ENCODE measurements at places on chromosomes 7 and 10.
A peak's percentile ranks its signal among the peaks of the same experiment; 100 is the strongest.

GRCh38 chr10:128310971-128311658 is 184.9 kb upstream of the MKI67 start:
- DNase-seq: no peak

DNA sequence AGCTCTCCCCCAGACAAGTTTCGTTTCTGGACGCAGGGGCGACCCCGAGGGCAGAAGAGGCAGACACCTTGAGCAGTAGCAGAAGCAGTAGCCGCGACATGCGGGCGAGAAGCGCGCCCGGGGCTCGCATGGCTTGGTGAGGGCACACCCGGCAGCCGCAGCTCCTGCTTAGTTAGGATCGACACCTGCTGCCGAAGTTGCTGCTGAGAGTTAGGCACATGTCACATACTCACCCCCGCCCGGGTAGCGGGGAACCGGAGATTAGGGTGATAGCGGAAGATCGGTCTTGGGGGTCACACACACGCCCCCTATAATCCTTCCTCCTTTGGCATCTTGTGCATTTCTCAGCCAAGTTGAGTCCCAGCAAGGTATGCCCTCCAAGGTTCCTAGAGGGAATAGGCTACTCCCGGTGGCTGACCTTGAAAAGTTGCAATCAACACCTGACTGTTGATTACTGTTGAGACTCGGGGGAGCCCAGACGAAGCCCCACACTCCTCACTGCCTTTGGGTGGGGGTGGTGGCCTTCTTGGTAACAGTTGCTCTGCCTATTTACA is 668 bp downstream of the GPR37 start:
- DNase-seq: no peak

GRCh38 chr10:131167036-131167860 is 144.3 kb downstream of the TCERG1L start:
- no peak for DNase-seq

- DNase-seq: no peak
Measured at GRCh38 chr7:104981672-104982037, 32.4 kb upstream of the KMT2E start.

DNA sequence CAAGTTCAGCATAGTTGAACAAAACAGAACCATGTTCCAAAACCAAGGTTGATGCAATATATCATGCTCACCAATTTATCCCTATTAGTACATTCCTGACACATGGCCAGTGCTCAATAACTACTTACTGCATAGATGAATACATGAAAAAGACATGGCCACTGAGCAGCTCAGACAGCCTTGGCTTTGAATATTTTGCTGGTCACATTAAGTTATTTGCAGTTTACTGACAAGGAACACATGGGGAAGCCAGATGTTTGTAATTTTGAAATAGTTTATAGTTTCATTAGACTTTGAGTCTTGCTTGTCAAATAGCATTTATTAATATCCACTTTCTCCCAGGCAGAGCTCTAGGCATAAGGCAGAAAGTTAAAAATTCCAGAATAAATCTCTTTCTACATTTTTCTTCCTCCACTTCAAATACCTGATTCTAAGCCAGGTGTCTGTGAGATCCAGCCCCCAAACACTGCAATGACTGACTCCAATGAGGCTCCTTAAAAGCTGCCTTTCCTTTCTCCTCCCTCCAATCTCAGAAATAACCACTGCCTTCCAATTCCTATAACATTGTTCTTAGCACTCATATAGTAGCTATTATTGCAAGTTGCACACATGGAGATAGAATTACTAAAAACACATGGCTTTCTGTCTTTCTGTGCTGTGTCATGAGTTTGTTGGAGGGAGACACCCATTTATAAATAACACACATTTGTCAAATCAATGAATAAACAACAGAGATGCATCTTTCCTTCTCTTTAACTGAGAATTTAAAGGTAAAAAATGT is 91.3 kb downstream of the PCGF5 start:
- no peak for DNase-seq

DNA sequence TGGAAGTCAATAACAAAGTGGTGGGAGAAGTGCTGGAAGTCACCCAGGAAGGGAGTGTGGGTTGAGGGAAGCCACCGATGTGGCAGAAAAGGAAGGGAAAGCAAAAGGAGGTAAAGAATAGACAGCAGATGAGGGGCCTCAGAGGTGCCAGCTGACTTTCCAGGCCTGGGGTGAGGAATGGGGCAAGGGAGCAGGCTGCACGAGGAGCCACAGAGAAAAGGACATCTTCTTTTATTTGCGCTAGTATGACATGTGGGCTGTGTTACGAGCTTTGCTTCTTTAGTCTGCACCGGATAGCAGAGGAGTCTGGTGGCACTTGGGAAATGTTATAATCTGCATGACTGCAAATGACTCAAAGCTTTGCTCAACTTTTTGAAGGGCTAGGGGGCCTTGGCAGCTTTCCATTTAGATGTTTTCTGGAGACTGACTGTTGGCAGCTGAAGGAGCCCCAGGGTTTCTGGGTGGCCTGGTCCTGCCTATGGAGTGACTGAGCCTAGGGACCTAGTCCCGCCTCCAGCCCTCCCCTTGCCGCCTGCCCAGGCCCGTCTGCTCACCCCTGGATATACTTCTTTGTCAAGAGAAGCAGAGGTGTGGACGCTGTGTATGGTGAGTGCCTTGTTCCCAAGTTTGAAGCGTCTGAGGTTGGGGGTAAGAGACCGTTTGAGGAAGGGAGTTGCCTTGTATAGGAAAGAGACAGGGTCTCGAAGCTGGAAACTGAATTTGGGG is 5.1 kb downstream of the PRXL2A start:
- DNase-seq: peak; percentile 69

- DNase-seq: no peak
Measured at GRCh38 chr7:42161719-42162118, 75.3 kb downstream of the GLI3 start.

GRCh38 chr7:28890137-28890536 is 68.0 kb downstream of the TRIL start:
- DNase-seq: no peak

GRCh38 chr7:158999496-158999895 is 143.1 kb downstream of the DYNC2I1 start:
- no peak for DNase-seq

- DNase-seq: peak; percentile 71
Measured at GRCh38 chr10:49161411-49161997, 26.7 kb downstream of the TMEM273 start.

DNA sequence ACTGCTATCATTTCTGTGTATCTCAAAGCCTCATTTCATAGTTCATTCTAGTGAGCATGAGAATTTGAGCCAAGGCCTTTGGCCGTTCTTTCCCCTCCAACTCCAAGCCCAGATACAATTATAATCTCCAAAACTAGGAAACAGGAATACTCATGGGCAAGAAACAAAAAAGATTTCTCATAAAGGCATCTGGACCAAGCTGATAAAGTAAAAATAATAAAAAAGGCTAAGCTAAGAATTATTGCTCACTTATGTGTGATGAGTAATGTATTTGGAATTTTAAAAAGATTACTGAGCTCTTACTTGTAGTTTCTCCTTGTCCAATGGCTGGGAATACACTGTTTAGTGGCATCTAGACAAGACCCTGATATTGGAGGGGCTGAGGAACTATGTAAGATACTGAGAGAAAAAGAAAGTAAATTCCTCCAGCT is 196.4 kb upstream of the POM121L12 start:
- no peak for DNase-seq

- peak; percentile 19 for DNase-seq
Measured at GRCh38 chr10:78414380-78414779, 380.7 kb downstream of the RPS24 start.

DNA sequence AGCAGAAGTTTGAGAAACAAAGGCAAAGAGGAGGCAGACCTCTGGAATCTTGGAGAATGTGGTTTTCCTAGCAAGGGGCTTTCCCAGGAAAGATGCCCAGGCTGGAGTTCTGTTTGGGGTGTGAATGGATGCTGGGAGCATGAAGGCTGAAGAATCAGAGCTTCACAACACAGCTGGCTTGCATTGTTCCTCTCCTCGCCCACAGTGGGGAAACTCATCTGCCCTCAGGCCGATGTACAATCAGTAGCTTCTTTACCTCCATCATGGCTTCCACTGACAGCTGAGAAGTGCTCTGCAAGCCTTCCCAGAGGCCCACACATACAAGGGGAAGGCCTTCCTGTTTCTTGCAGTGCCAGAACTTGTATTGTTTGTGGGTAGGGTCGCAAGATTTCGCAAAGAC is 90.8 kb upstream of the HECTD2 start:
- DNase-seq: no peak

- no peak for DNase-seq
Measured at GRCh38 chr7:36260481-36260880, 107.4 kb downstream of the EEPD1 start.

DNA sequence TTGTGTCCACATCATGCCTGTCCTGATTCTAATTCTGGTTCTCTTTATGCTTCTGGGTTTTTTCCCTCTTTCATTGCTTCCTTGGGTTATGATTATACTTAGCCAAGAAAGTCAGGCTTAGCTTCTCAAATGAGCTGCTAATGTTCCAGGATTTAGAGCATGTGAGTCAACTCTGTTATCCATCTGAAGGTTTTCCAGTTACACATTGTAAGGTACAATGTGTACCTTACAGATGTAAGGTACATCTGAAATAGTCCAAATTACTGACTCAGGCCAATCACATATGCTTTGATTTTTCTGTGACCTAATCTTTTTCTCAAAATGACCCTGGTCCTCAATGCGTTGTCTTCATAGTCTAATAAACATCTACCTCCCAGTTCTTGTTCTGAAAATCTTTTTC is 13.3 kb upstream of the MIOS start:
- DNase-seq: no peak

DNA sequence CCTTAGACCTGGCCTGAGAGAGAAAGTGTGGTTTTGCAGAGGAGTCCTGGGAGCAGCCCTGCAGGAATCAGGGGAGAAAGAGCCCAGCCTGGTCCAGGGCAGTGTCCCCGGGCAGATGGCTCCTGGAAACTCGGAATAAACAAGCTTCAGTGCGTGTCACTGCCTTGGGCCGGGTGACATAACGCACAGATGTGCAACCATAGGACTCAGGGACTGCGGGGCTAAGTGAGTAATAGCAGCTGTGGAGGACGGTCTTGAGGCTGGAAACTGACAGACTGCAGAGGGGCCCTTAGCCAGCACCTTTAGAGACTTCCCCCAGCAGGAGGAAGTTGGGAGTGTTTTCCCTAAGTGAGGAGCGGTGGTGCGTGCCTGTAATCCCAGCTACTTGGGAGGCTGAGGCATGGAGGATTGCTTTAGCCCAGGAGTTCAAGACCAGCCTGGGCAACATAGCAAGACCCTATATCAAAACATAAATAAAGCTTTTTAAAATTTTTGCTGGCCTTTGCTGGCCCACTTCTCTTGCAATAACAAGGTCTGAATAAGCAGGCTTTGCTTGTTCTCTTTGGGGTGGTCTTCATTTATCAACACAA is 5.3 kb upstream of the CLIP2 start:
- peak; percentile 70 for DNase-seq

- no peak for DNase-seq
Measured at GRCh38 chr10:111954386-111954785, 229.2 kb downstream of the GPAM start.

DNA sequence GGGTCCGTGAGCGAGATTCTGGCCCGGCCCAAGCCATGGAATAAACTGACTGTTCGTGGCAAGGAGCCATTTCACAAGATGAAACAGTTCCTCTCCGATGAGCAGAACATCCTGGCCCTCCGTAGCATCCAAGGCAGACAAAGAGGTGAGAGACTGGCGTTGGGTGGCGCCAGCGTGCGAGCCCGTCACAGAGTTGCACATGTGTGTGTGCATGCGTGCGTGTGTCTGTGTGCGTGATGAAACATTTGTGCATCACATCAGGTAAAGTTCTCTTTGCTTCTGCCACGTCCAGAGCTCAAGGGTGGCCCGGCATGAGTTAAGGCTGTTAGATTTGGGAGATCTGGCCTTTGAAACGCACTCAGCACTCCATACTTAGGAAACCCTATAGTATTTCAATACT is 89.5 kb upstream of the SH2B2 start:
- DNase-seq: no peak

GRCh38 chr10:21520949-21521348 is 4.5 kb downstream of the SKIDA1 start:
- DNase-seq: no peak

DNA sequence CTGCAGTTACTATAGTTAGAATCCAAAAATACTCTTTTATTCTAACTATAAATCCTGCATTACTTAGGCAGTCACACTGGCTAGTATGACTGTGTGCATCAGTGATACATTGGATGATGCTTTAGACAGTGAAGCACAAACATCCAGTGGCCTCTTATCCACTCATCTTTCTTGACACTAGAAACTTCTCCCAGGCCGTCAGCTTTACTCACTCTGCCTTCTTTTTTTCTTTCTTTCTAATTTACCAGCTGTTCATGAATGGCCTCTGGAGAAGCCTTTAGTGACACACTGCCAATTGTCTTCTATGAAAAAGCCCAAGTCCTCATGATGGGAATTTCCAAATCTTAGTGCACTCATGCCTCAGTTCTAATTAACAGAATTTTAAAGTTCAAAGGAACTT is 26.2 kb upstream of the C10orf90 start:
- no peak for DNase-seq

DNA sequence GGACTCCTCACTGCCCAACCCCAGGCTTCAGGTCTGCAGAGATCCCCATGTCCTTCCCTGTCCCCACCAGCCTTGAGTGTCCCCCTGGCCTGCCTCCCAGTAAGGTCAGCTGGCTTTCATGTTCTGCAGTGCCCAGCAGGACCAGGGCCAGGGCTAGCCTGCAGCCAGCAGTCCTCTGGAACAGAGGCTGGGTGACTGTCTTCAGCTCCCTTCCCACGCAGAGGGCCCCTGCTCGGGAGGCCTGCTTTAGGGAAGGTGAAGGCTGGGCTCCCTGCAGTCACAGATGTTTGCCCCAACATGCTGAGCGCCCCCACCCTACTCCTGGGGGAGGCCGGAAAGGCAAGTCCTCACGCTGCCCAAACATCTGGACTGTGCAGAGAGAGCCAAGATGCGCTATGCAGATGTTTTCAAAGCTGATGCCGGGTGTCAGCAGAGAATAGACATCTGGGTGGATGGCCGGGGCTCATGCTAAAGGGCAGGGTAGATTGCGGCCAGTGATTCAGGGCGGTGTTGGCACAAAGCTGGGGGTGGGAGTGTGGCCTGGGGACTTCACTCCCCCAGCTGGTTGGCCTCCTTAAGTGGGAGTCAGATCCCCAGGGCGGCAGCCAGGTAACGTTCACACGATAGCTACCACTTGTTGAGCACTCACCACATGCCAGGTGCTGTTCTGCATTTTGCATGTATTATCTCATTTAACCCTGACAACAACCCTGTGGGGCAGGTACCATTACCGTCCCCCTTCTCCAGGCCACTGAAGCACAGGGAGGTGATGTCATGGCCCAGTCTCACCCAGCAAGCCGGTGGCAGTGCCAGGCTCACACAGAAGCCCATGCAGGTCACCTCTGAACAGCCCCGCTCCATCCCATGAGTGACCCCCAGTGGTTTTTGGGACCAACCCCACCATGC is 71.2 kb upstream of the COL13A1 start:
- no peak for DNase-seq

- no peak for DNase-seq
Measured at GRCh38 chr7:128881458-128882125, 18.9 kb downstream of the ATP6V1F start.

- DNase-seq: no peak
Measured at GRCh38 chr7:7662527-7662926, 22.0 kb downstream of the UMAD1 start.

GRCh38 chr10:116000151-116000842 is 272.7 kb downstream of the GFRA1 start:
- no peak for DNase-seq

Measured in suppressor macrophage (primary cell).